EH (cell line): ENCODE measurements at places on chromosomes 12 and 14.

- DNase-seq: peak; percentile 97
These were observed 124.8 kb upstream of the MAP1LC3B2 start for GRCh38 chr12:116434155-116435011.

DNA sequence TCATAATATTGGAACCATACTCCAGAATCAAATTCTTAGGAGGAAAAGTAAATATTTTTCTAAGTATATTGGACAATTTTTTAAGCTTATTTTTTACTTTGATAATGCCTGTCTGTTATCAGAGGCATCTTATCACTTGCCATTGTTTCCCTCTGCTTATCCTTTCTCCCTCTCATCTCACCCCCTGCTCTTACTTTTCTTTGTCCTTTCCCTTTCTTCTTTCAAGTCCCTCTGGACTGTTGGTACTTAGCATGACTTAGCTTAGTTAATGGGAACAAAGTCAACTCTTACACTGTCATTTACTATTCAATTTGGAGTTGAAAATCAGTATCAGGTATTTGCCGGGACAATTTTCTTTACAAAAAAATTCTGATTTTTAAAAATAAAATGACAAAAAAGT, 45.2 kb downstream of the ABCD2 start:
- no peak for DNase-seq

GRCh38 chr14:69152181-69152901, 578 bp downstream of the DCAF5 start:
- DNase-seq: peak; percentile 55

GRCh38 chr14:106442857-106443256, 916.5 kb downstream of the TMEM121 start:
- DNase-seq: no peak

DNA sequence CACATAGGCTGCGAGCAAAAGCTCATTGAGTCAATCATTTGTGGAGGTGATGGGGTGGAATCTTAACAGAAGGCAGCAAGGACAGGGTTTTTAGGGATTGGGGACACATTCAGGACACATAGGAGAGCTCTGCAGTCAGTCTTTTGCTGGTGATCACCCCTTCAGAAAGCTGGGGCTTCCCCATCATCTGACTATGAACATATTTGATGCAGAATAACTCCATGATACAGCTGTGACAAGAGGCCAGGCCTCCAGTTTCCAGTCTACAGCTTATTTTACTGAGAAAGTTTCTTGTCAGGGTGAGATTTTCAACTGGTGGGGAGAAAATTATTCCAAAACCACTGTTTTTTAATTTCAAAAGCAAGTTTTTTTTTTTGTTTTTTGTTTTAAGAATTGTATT, 134.2 kb downstream of the TMEM30B start:
- no peak for DNase-seq

- DNase-seq: peak; percentile 75
These were observed 159.4 kb downstream of the TSPAN9 start for GRCh38 chr12:3236345-3237187.

DNA sequence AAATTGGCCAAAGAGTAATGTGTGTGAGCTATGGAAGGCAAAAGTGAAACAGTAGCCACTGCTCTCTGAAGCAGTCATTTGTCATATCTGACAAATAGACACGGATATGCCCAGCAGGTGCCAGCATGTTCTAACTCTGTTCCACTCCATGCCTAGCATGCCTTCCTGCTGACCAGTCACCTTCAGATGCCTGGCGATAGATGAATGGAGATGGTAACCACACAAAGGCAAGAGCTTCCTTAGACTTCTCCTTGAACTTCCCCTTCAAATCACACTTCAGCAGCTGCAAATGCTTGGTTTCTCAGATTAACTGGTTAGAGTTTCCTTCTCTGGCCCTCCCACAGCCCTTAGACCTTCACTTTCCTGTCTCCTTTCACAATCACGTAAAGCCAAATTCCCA, 429.9 kb downstream of the DAD1 start:
- DNase-seq: no peak

- peak; percentile 78 for DNase-seq
These were observed 63.1 kb downstream of the C14orf132 start for GRCh38 chr14:96102081-96102856.

DNA sequence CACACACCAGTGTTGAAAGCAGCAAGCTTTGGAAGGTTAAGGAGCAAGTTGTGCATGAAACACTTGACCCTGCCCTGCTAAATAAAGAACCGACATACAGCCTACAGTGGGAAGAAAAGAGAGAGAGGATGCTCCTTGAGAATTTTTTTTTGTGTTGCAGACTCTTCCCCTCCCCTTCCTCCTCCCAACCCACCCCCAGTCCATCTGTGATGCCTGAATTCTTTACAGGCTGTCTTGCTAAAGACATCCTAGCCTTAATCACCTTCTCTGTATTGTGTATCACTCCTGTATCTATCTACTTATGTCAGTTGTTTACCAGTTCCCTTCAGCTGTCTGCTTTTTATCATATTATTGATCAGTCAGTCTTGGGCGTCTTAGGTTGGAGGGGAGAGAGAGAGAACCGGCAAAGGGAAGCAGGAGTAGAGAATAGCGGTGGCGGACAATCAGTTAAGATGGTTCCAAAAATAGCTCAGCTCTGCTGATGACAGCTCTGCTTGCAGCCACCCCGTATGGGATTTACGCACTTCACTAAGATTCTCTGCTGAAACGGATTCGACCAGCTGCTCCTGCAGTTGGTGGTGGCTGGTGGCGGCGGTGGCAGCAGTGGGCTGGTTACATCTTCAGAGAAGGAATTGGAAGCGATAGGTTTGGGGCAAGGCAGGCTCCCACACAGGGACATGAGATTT, 664.7 kb downstream of the NRXN3 start:
- no peak for DNase-seq

- no peak for DNase-seq
These were observed 20.2 kb upstream of the ARID4A start for GRCh38 chr14:58278177-58278576.

- peak; percentile 6 for DNase-seq
These were observed 64.4 kb upstream of the TRHDE start for GRCh38 chr12:72207486-72208409.

DNA sequence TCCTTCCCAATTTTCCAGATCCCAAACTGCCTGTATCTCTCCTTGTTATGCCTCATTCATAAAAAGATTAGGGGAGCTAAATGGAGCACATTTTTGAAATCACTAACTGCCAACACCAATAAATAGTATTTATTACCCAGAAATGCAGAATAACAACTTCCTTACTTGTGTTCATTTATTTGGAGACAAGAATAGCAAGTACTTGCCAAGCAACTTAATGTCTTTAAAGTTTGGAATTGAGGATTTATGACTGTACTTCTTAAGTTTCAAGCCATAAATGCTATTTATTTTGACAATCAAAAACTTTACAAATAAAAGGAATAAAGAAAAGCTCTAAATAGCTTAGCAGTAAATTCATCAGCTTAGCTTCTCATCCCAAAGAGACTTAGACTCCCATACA, 626.1 kb upstream of the NOVA1 start:
- no peak for DNase-seq

GRCh38 chr12:93704122-93704521, 26.9 kb downstream of the CRADD start:
- no peak for DNase-seq
